ENCODE measurements at places on chromosomes 12 and 14. TPM values are rescaled to one million over a fixed set of nuclear protein-coding genes. Genes with fewer than 3 reads are reported as not detected.

FSCB gene
- total RNA-seq = not detected

KITLG gene
- total RNA-seq = not detected

PDZRN4 gene
- total RNA-seq = not detected

DNA sequence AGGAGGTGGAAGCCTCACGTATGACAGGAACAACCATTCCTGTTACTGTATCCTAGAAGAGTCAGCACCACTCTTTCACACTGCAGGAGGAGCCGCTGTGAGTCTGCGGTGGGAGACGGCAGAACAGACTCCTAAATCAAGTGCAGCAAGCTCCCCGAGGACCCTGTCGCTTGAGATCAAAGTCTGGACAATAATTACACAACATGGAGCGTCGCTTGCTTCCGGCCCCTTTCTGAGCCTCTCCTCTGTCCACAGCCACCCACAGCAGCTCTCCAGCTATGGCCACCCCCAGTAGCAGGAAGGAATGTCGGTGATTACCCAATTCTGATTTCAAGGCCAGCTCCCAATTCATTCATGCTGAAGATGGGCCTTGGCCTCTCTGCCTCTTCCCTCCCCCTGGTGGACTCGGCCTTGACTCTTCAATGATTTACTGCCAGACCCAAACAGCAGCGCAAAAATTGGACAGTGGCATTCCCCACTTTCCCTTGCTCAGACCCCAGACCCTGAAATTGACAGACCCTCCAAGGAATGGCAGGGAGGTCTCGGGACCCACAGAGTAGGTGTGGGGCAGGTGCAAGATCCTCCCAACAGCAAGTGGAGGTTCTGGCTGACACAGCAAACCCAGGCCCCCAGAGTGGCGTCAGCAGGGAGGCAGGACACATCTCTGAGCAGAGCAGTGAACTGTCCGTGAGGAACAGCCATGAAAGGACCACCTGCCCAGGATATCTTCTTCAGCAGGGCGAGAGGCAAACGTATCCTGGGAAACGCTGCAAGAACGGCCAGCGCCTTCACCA is 272.7 kb upstream of the DIO3 start:
- no peak for DNase-seq
